ENCODE measurements at places on chromosomes 3 and 15. TPM values are rescaled to one million over a fixed set of nuclear protein-coding genes. Genes with fewer than 3 reads are reported as not detected.

Gene SV2B
- 0.30 TPM for total RNA-seq

Gene GJD2
- total RNA-seq, result not detected

Gene SGO1
- 1.1 TPM for total RNA-seq

Gene SIDT1
- 1.1 TPM for total RNA-seq

Gene TMIE
- 0.96 TPM for total RNA-seq

Gene GP9
- total RNA-seq, result not detected

Gene TMEM212
- total RNA-seq, result 0.35 TPM

DNA sequence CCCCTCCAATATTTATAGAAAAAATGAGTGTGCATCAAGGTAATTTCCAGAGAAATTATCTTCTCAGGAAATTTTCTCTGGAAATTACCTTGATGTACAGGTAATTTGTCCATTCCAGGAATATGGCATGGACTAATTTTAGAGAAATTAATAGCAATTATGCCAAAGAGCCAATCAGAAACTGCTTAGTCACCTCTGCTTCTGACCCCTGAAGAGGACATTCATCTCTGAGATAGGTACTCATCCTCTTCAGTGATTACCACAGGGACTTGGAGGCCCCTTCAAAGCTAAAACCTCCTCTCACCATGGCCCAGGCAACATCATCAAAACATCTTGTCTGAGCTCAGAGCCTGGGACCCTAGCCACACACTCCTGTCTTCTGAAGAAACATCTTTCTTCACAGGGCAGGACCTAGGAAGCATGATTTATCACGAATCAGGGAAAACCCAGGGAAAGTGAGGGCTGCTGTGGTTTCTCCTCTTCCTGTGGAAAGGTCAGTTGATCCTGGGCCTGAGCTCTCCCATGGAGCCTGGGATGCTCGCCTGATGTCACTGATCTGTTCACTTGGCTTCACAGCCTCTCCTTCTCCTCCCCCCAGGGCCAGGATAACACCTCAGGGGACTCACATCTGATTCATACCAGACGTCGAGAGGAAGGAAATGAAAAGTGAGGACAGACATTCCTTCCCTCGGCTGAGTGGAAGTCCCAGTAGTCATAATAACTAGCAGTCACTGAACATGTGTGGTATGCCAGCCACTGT is 210.5 kb downstream of the DTWD1 start:
- no peaks in the 10 kb centered on the region for H3K4me1 ChIP-seq
- H3K36me3 ChIP-seq, result no peaks in the 10 kb centered on the region
- H3K27me3 ChIP-seq, result no peaks in the 10 kb centered on the region
- H3K4me3 ChIP-seq, result no peak overlapping the region
- no peak overlapping the region for H3K27ac ChIP-seq

DNA sequence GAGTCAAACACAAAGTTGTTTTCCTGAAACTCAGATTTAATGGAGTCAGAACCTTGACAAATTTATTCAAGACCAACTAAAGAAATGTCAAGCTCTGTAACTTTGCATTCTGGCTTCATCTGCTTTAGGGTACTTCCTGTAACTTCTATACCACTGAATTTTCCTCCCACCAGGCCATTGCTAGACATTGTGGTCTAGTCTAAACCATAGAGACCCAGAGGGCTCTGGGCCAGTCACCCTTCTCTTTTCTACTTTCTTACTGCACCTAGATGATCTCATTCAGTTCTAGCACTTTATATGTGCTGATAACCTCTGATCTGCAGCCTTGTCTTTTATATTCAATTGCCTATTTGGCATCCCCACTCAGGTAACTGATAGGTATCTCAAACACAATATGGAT is 2.8 kb upstream of the OR5K1 start:
- H3K4me3 ChIP-seq, result no peak overlapping the region
- no peak overlapping the region for H3K27ac ChIP-seq
- H3K4me1 ChIP-seq, result no peaks in the 10 kb centered on the region
- DNase-seq, result no peak
- no peaks in the 10 kb centered on the region for H3K36me3 ChIP-seq

- peaks cover 4% of the 10 kb centered on the region for H3K4me1 ChIP-seq
- H3K36me3 ChIP-seq, result no peaks in the 10 kb centered on the region
- no peak overlapping the region for H3K4me3 ChIP-seq
- H3K27ac ChIP-seq, result no peak overlapping the region
- H3K27me3 ChIP-seq, result no peaks in the 10 kb centered on the region
- DNase-seq, result no peak
Observed at GRCh38 chr3:139128803-139129202, 84.1 kb upstream of the PRR23C start.

DNA sequence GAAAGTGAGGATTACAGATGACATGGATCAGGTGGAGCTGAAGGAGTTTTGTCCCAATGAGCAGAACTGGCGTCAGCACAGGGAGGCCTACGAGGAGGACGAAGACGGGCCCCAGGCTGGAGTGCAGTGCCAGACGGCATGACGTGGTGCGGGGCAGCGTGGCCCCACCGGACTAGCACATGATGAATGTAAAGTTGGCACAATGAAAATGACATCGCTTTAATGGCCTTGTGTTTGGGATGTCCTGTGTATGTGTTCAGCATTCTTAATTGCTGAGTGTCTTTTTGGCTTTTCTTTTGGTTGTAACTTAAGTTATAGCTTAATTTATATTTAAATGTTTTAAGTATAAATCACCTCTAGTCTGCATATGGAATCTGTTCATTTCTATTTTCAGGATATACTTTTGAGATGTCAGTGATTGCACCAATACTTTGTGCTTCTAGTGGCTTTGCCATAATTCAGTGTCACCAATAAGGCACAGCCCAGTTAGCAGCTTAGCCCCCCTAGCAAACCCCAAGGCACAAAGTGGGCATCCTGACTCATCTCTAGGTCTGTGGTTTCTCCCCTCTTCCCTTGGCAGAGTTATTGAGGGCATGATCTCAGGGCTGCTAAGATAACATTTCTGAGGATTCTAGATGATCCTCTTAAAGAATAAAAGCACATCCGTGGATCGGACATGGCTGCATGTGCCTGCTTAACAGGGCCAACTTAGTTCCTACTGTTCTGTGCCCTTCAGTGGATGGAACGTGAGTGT is 16.1 kb downstream of the DNAJA4 start:
- H3K4me1 ChIP-seq, result no peaks in the 10 kb centered on the region
- H3K27ac ChIP-seq, result no peak overlapping the region
- H3K4me3 ChIP-seq, result no peak overlapping the region
- no peaks in the 10 kb centered on the region for H3K36me3 ChIP-seq

- H3K4me3 ChIP-seq, result no peak overlapping the region
- no peaks in the 10 kb centered on the region for H3K36me3 ChIP-seq
- no peaks in the 10 kb centered on the region for H3K4me1 ChIP-seq
- DNase-seq, result no peak
- H3K27ac ChIP-seq, result no peak overlapping the region
- H3K27me3 ChIP-seq, result no peaks in the 10 kb centered on the region
Observed at GRCh38 chr15:94965593-94965992, 734.2 kb downstream of the MCTP2 start.

GRCh38 chr3:18778598-18778997 is 353.5 kb upstream of the SATB1 start:
- H3K4me3 ChIP-seq, result no peak overlapping the region
- peaks cover 2% of the 10 kb centered on the region for H3K4me1 ChIP-seq
- no peaks in the 10 kb centered on the region for H3K36me3 ChIP-seq
- no peaks in the 10 kb centered on the region for H3K27me3 ChIP-seq
- no peak for DNase-seq
- H3K27ac ChIP-seq, result no peak overlapping the region

- no peak overlapping the region for H3K4me3 ChIP-seq
- H3K27ac ChIP-seq, result no peak overlapping the region
- H3K36me3 ChIP-seq, result no peaks in the 10 kb centered on the region
- no peaks in the 10 kb centered on the region for H3K4me1 ChIP-seq
- H3K27me3 ChIP-seq, result no peaks in the 10 kb centered on the region
Observed at GRCh38 chr3:100833483-100833882, 124.2 kb downstream of the TFG start.

DNA sequence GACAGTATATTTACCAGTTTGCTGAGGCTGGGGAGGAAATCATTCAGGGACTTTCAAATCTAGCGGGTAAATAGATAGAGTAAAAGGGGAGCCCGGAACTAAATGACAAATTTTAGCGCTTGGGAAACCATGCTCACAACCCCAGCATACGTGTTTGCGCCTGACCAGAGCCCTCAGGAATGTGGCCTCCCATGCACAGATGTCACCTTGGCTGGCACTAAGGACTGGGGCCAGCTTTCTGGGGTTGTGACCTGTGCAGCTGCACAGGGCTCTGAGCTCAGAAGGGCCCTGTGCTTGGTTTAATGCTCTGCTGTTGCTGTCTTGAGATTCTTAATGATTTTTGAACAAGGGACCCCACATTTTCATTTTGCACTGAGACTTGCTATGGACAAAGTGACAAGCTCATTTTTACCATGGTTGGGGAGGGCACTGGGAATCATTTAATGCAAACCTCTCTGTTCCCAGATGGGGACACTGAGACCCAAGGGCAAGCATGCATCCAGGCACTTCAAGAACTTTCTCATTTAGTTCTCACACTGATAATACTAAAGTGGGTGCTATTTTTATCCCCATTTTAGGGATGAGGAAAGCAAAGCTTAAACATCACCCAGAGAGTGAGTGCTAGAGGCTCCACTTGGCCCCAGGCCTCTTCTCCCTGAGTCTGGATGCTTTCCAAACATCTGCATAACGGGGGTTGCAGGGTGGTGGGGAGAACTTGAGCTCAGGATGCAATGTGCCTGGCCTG is 44.1 kb upstream of the FAM107A start:
- peaks cover 8% of the 10 kb centered on the region for H3K4me1 ChIP-seq
- no peaks in the 10 kb centered on the region for H3K27me3 ChIP-seq
- H3K27ac ChIP-seq, result no peak overlapping the region
- no peak overlapping the region for H3K4me3 ChIP-seq
- DNase-seq, result no peak

GRCh38 chr3:113873814-113874526 is 35.4 kb downstream of the GRAMD1C start:
- H3K27ac ChIP-seq, result no peak overlapping the region
- no peak overlapping the region for H3K4me3 ChIP-seq
- no peaks in the 10 kb centered on the region for H3K27me3 ChIP-seq
- DNase-seq, result no peak
- H3K4me1 ChIP-seq, result no peaks in the 10 kb centered on the region

- H3K27ac ChIP-seq, result no peak overlapping the region
- DNase-seq, result no peak
- H3K36me3 ChIP-seq, result no peaks in the 10 kb centered on the region
- H3K4me3 ChIP-seq, result no peak overlapping the region
- no peaks in the 10 kb centered on the region for H3K27me3 ChIP-seq
Observed at GRCh38 chr3:187006864-187007630, 76.7 kb downstream of the ST6GAL1 start.

- H3K27me3 ChIP-seq, result no peaks in the 10 kb centered on the region
- no peaks in the 10 kb centered on the region for H3K4me1 ChIP-seq
- no peak for DNase-seq
- no peak overlapping the region for H3K4me3 ChIP-seq
- no peak overlapping the region for H3K27ac ChIP-seq
Observed at GRCh38 chr3:67118635-67119034, 120.5 kb downstream of the KBTBD8 start.

- no peak overlapping the region for H3K4me3 ChIP-seq
- H3K27me3 ChIP-seq, result no peaks in the 10 kb centered on the region
- DNase-seq, result no peak
- no peak overlapping the region for H3K27ac ChIP-seq
Observed at GRCh38 chr3:90091549-90091948, 984.1 kb downstream of the EPHA3 start.

- no peaks in the 10 kb centered on the region for H3K36me3 ChIP-seq
- no peaks in the 10 kb centered on the region for H3K27me3 ChIP-seq
- no peaks in the 10 kb centered on the region for H3K4me1 ChIP-seq
- DNase-seq, result no peak
Observed at GRCh38 chr3:24450160-24450907, 44.3 kb downstream of the THRB start.

DNA sequence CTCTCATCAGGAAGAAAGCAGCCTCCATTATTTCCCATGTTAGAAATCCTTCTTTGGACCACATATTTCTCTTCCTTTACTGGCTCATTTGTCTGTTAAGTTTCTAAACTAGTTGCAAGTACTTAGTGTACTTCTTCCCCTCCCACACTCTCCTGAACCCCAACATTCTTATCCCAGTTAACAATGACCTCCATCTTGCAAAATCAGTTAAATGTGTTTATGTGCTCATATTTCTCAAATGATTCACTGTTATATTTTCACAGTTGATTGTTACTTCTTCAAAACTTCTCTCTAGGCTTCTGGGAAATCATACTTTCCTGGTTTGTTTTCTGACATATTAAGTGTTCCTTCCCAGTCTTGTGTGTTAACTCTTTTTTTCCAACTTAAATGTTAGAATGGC is 856.9 kb downstream of the EPHA3 start:
- no peak overlapping the region for H3K4me3 ChIP-seq
- no peaks in the 10 kb centered on the region for H3K27me3 ChIP-seq
- H3K36me3 ChIP-seq, result no peaks in the 10 kb centered on the region
- no peak overlapping the region for H3K27ac ChIP-seq
- H3K4me1 ChIP-seq, result no peaks in the 10 kb centered on the region

GRCh38 chr3:13546667-13547171 is 2.2 kb upstream of the FBLN2 start:
- no peak for DNase-seq
- H3K27me3 ChIP-seq, result no peaks in the 10 kb centered on the region
- H3K4me3 ChIP-seq, result no peak overlapping the region

- H3K27me3 ChIP-seq, result no peaks in the 10 kb centered on the region
- no peaks in the 10 kb centered on the region for H3K4me1 ChIP-seq
- no peak for DNase-seq
Observed at GRCh38 chr3:59611649-59612443, 562.0 kb upstream of the CFAP20DC start.

DNA sequence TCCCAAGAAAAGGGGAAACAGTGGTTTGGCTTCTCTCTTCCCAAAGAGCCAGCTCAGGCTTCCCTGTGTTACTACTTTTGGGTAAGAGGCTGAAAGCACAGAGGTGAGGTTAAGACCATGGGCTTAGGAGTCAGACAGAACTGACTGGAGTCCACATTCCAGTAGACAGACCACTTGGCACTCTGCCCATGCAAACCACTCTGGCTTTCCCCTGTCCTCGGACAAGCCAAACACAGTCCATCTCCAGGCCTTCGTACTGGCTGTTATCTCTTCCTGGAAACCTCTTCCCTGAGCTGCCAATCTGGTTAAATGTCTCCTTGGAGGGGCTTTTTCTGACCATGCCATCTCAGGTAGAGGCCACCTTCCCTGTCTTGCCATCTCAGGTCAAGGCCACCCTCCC is 53.1 kb upstream of the FAM3D start:
- no peak for DNase-seq
- H3K4me3 ChIP-seq, result no peak overlapping the region
- no peaks in the 10 kb centered on the region for H3K36me3 ChIP-seq

GRCh38 chr3:14524920-14525660 is 15.1 kb downstream of the GRIP2 start:
- no peaks in the 10 kb centered on the region for H3K27me3 ChIP-seq
- H3K4me3 ChIP-seq, result no peak overlapping the region
- no peaks in the 10 kb centered on the region for H3K36me3 ChIP-seq
- no peak overlapping the region for H3K27ac ChIP-seq
- no peaks in the 10 kb centered on the region for H3K4me1 ChIP-seq

- no peaks in the 10 kb centered on the region for H3K27me3 ChIP-seq
- H3K4me1 ChIP-seq, result peaks cover 9% of the 10 kb centered on the region
- H3K27ac ChIP-seq, result no peak overlapping the region
- H3K36me3 ChIP-seq, result no peaks in the 10 kb centered on the region
- no peak for DNase-seq
Observed at GRCh38 chr15:99406120-99406519, 154.8 kb downstream of the LRRC28 start.

GRCh38 chr3:189809583-189809982 is 178.4 kb downstream of the TP63 start:
- no peak overlapping the region for H3K4me3 ChIP-seq
- no peak for DNase-seq
- no peak overlapping the region for H3K27ac ChIP-seq
